Stimulated activated memory B cell treated with anti-CD40 and anti-IgM and Interleukin-4, amounts not matched to agents 10 μg/mL and 1 μg/mL and 100 μg/mL, for 72 hours (primary cell): ENCODE measurements at places on chromosomes 2 and 18.
A peak's percentile ranks its signal among the peaks of the same experiment; 100 is the strongest.

- H3K4me3 ChIP-seq = no peak overlapping the region
- ATAC-seq = no peak
- H3K4me1 ChIP-seq = no peaks in the 10 kb centered on the region
- H3K27me3 ChIP-seq = peaks cover 12% of the 10 kb centered on the region
- no peak overlapping the region for H3K27ac ChIP-seq
- H3K36me3 ChIP-seq = no peaks in the 10 kb centered on the region
Measured at GRCh38 chr2:111176867-111177266, 56.2 kb downstream of the BCL2L11 start.

- no peak for ATAC-seq
- no peaks in the 10 kb centered on the region for H3K36me3 ChIP-seq
- H3K4me3 ChIP-seq = no peak overlapping the region
Measured at GRCh38 chr2:140604788-140605187, 1526.0 kb downstream of the LRP1B start.

GRCh38 chr2:234464291-234464645 is 32.6 kb downstream of the ARL4C start:
- no peak overlapping the region for H3K27ac ChIP-seq
- H3K36me3 ChIP-seq = no peaks in the 10 kb centered on the region
- no peak overlapping the region for H3K4me3 ChIP-seq

DNA sequence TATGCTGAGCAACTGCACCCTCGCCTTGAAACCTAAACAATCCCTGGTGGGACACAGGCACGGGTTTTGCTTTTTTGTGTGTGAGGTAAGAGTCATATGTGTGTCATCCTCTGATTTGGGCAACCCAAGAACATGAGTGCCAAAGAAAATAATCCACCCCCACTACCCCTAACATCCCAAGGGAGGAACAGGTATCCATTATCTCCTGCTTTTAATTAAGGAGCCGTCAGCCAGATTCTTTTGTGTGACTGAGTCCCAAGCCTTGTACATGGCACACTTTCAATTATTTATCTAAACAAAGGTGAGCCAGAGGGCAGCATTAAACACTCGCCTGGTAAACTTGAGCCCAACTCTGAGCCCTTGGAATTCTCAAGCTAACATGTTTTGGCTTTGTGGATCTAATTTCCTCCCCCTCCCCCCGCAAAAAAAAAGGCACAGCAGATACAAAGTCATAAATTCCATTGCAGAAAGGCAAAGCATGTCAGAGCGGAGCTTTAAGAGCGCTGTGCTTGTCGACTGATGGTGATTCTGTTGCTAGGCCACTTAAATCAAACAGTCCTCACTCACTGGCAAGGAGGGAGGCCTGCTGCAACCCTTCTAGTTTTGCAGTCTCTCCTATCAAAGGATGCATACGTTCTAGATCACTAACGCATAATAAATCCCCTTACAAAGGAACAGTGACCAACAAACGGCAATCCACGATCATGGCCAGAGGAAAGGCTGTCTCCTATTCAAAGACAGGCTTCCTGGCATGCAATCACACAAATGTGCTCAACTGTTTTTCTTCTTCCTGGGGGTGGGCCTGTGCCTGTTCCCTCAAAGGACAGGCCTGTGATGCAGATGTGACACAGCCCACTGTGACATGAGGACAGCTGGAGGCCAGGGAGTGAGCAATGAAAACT is 143.5 kb upstream of the LMAN1 start:
- no peaks in the 10 kb centered on the region for H3K4me1 ChIP-seq
- no peak overlapping the region for H3K27ac ChIP-seq
- H3K4me3 ChIP-seq = no peak overlapping the region
- peaks cover 45% of the 10 kb centered on the region for H3K27me3 ChIP-seq
- ATAC-seq = no peak
- H3K36me3 ChIP-seq = no peaks in the 10 kb centered on the region

DNA sequence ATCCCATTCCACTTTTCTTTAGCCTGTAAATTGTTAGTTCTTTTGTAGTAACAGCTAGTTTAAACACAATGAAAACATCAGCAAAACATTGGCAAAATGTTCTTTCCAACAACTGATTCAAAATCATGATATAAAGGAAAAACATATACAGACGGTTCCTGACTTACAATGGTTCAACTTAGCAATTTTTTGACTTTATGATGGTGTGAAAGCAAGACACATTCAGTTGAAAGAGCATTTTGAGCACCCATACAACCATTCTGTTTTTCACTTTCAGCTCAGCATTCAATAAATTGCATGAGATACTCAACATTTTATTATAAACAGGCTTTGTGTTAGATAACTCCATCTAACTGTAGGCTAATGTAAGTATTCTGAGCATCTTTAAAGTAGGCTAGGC is 185.1 kb downstream of the NOL4 start:
- no peaks in the 10 kb centered on the region for H3K4me1 ChIP-seq
- H3K27me3 ChIP-seq = no peaks in the 10 kb centered on the region
- no peak overlapping the region for H3K4me3 ChIP-seq
- H3K36me3 ChIP-seq = no peaks in the 10 kb centered on the region

DNA sequence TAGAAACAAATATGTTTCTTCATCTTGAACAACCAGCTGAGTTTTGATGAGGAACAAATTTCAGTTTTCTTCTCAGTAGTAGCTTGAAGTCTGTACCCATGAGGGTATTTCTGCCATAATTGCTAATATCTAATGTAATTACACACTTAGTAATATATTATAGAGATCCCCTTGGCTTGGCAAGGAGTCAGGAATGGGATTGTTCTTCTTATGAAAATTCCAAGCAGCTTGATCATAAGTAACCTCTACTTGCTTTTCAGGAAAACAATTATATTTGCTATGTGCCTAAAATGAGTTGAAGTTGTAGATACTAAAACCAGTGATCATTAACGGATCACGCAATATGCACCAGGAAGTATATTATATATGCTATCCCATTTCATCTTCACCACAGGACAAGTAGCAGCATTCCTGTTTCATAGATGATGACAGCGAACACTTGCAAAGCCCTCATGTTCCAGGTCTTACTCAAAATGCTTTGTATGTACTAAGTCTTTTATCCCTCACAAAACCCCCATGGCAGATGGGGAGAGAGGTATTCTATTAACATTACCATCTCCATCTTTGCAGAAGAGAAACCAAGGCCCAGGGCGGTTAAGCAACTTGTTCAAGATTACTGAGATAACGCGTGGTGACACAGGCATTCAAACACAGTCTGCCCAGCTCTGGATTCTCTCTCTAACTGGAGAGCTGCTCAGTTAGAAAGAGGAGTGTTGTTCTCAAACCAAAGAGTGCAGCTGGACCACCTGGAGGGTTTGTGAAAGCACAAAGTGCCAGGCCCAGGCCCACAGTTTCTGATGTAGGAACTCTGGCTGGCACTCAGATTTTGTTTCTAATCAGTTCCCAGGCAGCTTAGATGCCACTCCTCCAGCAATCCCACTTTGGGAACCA is 21.8 kb upstream of the RGPD4 start:
- H3K4me3 ChIP-seq = no peak overlapping the region
- no peaks in the 10 kb centered on the region for H3K36me3 ChIP-seq
- H3K4me1 ChIP-seq = no peaks in the 10 kb centered on the region
- H3K27me3 ChIP-seq = no peaks in the 10 kb centered on the region
- no peak for ATAC-seq

DNA sequence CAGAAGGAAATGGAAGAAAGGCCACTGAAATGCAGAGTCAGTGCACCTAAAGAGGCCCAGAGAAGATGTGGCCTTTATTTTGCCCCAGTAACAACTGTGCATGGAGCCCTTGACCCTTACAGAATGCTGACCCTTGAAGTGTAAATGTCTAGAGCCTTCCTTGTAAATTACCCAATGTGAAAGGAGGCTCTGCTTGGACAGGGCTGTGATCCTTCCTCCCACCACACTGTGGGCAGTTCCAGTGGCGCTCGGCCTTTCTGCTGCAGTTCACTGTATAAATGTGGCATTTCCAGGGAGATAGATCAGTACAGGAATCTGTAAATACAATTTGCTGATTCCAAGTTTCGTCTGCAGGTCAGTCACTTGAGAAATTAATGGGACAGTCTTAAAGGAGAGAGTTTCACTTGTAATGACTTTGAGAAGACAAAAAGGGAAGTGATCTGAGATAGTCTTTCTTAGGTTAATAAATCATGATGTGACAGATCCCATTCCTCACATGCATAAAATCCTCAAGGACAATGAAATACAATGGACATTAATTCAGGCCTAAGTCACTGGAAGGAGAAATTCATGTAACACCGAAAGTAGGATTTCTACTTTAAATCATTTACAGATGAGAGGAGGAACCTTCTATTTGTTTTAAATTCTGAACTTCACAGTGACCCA is 133.8 kb upstream of the LMAN1 start:
- no peaks in the 10 kb centered on the region for H3K27me3 ChIP-seq
- no peak overlapping the region for H3K4me3 ChIP-seq
- H3K27ac ChIP-seq = no peak overlapping the region

GRCh38 chr2:202429164-202429980 is 53.2 kb downstream of the BMPR2 start:
- peaks cover 9% of the 10 kb centered on the region for H3K4me1 ChIP-seq
- no peak overlapping the region for H3K27ac ChIP-seq
- ATAC-seq = no peak
- H3K27me3 ChIP-seq = no peaks in the 10 kb centered on the region

DNA sequence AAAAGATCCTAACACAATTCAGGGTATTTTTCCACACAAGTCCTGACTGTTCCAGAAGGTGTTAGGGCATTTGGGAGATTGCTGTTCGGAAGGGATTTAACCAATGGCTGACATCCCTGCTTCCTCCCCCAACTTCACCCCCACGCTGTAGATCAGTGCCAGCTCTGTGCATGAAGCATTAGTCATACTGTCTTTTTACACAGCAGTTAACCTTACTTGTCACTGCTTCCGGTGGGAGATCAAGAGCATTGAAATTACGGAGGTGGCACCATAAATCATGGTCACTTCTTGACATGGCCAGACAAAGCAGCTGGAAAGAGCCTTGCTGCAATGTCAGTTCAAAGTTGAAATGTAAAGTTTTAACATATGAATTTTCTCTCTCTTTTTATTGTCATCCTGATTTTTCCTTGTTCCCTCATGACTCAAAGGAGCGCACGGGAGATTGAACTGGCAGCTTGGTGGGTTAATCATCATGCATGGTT is 70.2 kb downstream of the HRH4 start:
- no peak overlapping the region for H3K4me3 ChIP-seq
- no peaks in the 10 kb centered on the region for H3K36me3 ChIP-seq
- H3K27ac ChIP-seq = no peak overlapping the region

- H3K27ac ChIP-seq = no peak overlapping the region
- no peaks in the 10 kb centered on the region for H3K36me3 ChIP-seq
- H3K4me3 ChIP-seq = no peak overlapping the region
- ATAC-seq = no peak
- H3K4me1 ChIP-seq = no peaks in the 10 kb centered on the region
Measured at GRCh38 chr2:176633754-176634153, 364.5 kb downstream of the MTX2 start.

DNA sequence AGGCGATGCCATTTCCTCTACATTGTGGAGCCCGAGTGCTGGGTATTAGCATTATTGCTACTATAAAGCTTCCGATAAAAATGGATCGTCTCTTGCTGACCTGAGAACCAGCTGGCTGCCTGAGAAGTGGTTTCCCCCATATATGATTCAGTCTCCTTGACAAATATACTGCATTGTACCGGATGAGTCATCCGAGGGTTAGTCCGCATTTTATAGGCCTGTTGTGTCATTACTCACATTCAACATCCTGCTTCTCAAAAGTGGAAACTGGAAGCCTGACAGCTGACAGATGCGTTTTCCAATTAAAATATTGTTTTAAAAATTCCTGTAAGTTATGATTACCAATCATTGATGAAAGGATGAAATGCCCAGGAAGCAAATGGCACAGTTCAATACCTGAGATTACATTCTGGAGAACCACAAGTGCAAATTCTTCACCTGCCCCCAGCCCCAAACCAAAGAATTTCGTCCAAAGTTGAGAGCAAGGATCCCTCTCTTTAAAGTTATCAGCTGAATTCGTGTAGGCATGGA is 65.7 kb downstream of the SPRED2 start:
- H3K27ac ChIP-seq = no peak overlapping the region
- H3K4me1 ChIP-seq = peaks cover 18% of the 10 kb centered on the region
- peak; percentile 60 for ATAC-seq
- no peaks in the 10 kb centered on the region for H3K36me3 ChIP-seq
- peaks cover 50% of the 10 kb centered on the region for H3K27me3 ChIP-seq

- H3K36me3 ChIP-seq = no peaks in the 10 kb centered on the region
- H3K27ac ChIP-seq = peak overlapping the region; percentile 33
- no peak for ATAC-seq
- no peaks in the 10 kb centered on the region for H3K27me3 ChIP-seq
- peaks cover 71% of the 10 kb centered on the region for H3K4me1 ChIP-seq
- no peak overlapping the region for H3K4me3 ChIP-seq
Measured at GRCh38 chr18:48836231-48836805, 114.4 kb downstream of the SMAD7 start.

GRCh38 chr2:203656522-203657287 is 49.7 kb upstream of the CD28 start:
- H3K4me1 ChIP-seq = peaks cover 25% of the 10 kb centered on the region
- peaks cover 53% of the 10 kb centered on the region for H3K27me3 ChIP-seq
- no peaks in the 10 kb centered on the region for H3K36me3 ChIP-seq
- no peak overlapping the region for H3K27ac ChIP-seq
- ATAC-seq = no peak
